ENCODE measurements at places on chromosomes 7 and 10. TPM values are rescaled to one million over a fixed set of nuclear protein-coding genes. Genes with fewer than 3 reads are reported as not detected.

Gene ANKRD30A
- total RNA-seq: not detected

- peak; percentile 75 for DNase-seq
These were observed 106.8 kb downstream of the ANK3 start for GRCh38 chr10:60282771-60283353.

DNA sequence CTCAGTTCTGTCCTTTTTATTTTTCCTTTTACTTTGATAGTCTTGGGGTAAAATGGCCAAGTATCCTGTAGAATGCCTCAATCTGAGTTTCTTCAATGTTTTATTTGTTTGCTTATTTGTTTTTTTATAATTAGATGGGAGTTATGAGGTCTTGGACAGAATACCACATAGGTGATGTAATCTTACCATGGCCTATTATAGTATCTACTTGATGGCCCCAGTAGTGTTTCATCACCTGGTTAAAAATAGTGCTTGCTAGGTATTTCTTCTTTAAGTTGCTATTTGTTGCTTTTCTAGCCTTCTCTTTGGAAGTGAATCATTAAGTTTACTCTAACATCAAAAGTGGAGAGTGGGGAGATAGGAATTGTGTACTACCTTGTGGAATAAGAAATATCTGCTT lies 1020.0 kb upstream of the KCND2 start:
- no peak for DNase-seq

Gene CDNF
- 0.77 TPM for total RNA-seq

DNA sequence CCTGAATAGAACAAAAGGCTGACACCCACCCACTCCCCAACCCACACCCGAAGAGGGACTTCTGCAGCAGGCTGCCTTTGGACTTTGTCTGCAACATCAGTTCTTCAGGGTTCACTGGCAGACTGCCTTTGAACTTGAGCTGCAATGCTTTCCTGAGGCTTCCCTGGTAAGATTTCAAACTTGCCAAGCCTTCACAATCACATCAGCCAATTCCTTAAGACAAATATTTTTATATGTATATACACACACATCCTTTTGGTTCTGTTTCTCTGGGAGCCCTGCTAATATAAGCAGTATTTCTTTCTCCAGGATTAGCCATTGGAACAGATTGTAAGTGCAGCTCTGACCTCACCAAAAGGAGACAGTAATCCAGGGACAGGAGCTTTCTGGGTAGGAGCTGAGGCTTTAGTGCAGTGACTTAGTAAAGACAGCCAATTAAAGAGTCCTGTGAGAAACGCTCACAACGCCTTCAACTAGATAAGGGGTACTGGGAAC lies 55.6 kb upstream of the KMT2E start:
- no peak for DNase-seq

Gene SORBS1
- 0.50 TPM for total RNA-seq

GRCh38 chr7:25431956-25432450 lies 203.7 kb upstream of the NPVF start:
- no peak for DNase-seq

DNA sequence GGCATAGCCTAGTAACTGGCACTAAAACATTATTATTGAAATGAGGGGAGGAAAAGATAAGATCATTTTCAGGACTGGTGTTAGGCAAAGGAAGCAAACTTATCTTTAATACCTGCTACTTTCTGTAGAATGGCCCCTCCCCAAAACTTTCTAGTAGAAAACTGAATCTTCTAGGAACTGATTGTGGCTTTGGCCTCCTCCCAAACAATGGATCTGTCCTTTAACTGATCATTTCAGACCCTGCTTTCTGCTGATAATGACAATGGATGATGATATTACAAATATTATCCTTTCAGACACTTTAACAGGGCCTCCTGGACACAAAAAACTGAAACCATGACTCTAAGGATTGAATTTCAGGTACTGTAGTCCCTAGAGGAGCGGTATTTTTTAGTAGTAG lies 55.1 kb downstream of the EZH2 start:
- DNase-seq: no peak

GRCh38 chr10:89367529-89367928 lies 10.3 kb upstream of the IFIT1B start:
- DNase-seq: no peak

Gene RARRES2
- total RNA-seq: not detected

Gene WEE2
- 0.03 TPM for total RNA-seq

- DNase-seq: no peak
These were observed 9.5 kb downstream of the CPED1 start for GRCh38 chr7:120997882-120998474.

DNA sequence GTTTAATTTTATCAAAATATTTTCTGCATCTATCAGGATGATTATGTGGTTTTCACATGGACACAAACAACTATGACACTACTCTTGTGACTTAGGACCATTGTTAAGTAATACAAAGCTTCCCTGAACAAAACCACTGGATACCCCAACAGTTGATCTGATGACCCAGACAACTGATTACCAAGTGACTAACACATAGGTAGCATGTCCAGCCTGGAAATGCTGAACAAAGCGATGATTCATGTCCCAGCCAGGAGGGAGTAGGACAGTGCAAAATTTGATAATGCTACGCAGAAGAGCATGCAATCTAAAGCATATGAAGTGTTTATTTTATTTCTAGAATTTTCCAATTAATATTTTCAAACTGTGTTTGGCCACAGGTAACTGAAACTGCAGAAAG lies 8.9 kb upstream of the PNLIP start:
- peak; percentile 51 for DNase-seq

GRCh38 chr7:130909161-130909836 lies 175.3 kb upstream of the KLF14 start:
- peak; percentile 64 for DNase-seq

DNA sequence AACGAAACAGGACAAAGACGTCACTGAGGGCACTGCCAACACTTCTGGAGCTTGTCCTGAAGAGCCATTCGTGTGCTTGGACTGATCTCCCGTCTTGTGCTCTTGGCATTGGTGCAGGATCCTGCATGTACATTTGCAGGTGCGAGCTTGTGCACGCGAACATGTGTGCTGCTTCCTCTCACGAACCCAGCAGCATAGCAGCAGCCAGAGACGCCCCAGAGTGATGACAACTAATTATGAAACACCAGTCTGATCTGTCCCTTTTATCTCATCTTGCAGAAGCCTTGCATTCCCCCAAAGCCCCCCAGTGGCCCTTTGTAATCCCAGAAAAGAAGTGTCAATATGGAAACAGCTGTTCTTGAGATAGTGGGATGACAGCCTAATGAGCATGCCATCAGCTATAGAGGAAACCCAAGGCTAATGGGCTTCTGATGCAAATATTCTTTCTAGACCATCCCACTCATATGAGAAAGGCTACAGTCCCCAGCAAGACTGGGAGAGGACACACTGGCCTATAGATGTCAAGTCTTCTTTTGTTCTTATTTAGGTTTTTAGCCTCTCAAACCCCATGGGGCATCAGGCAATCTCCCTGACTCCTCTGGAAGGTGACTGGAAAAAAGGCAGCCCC lies 310.6 kb downstream of the FRMD4A start:
- DNase-seq: no peak

GRCh38 chr7:12719141-12719919 lies 31.9 kb downstream of the ARL4A start:
- peak; percentile 72 for DNase-seq

DNA sequence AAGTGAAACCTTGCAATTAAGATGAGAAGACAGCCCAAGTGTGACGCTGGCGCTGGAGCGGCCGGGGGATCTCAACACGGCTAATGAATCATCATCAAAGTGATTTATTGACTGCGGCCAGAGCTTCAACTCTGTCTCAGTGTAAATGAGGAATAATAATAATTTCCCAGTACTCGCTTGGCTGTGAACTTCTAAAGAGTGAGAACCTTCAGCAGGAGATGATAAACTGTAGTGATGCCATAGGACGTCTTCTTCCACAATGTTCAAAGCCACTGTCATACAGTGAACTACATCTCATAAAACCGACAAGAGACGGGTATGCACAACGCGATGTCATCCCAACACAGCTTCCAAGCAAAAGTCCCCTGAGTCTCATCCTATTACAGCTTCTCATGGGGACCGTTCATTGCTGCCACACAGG lies 123.6 kb upstream of the NOBOX start:
- DNase-seq: no peak

DNA sequence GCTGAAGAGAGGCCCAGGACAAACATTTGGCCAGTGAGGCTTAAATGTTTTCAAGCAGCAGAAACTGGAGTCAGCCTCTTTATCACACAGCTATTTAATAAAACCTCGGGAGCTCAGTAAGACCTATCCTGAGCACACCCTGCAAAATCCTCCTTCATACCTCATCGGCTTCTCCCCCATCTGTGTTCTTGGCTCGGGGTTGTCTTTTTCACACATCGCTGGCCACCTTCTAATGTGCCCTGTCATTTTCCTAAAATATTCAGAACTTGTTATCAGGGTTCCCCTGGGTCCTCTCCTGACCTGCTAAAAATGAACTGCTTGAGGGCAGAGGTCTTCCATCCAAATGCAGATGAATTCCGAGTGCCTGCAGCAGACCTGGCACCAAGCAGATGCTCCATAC lies 310.3 kb upstream of the AKR1E2 start:
- no peak for DNase-seq

Gene PPP1R17
- not detected for total RNA-seq

- DNase-seq: no peak
These were observed 63.1 kb downstream of the CARD11 start for GRCh38 chr7:2980401-2981102.

Gene LRRC18
- 0.70 TPM for total RNA-seq

Gene SEMA3D
- 1.5 TPM for total RNA-seq

GRCh38 chr7:87599336-87599735 lies 1.3 kb downstream of the ABCB1 start:
- DNase-seq: peak; percentile 14

GRCh38 chr10:59536167-59537014 lies 173.3 kb downstream of the SLC16A9 start:
- peak; percentile 75 for DNase-seq

Gene STAG3
- total RNA-seq: 0.23 TPM

- no peak for DNase-seq
These were observed 132.3 kb downstream of the DKK1 start for GRCh38 chr10:52446391-52446790.

- DNase-seq: peak; percentile 99
These were observed 9.2 kb downstream of the ITPRIP start for GRCh38 chr10:104328896-104329710.

Gene FFAR4
- total RNA-seq: not detected

Gene SUN3
- not detected for total RNA-seq

DNA sequence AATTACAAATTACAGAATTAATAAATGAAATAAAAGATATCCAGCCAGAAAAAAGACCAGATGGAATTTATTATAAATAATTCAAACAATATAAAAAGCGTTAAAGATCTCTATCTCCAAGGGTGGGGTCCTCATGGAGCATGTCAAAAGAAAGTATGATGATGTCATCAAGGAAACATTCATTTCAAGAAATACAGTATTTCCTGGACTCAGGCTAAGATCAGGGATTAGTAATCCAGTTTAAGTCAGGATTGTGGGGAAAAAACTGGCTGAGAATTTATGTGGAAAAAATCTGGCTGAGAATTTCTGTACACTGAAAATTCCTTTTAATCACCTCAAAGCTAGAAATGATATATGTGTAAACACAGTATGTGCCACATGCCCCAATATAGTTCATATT lies 1075.3 kb downstream of the XPNPEP1 start:
- peak; percentile 15 for DNase-seq

GRCh38 chr7:46622251-46622650 lies 701.2 kb upstream of the IGFBP3 start:
- DNase-seq: no peak

Gene TPK1
- 9.0 TPM for total RNA-seq

Gene AZGP1
- not detected for total RNA-seq

DNA sequence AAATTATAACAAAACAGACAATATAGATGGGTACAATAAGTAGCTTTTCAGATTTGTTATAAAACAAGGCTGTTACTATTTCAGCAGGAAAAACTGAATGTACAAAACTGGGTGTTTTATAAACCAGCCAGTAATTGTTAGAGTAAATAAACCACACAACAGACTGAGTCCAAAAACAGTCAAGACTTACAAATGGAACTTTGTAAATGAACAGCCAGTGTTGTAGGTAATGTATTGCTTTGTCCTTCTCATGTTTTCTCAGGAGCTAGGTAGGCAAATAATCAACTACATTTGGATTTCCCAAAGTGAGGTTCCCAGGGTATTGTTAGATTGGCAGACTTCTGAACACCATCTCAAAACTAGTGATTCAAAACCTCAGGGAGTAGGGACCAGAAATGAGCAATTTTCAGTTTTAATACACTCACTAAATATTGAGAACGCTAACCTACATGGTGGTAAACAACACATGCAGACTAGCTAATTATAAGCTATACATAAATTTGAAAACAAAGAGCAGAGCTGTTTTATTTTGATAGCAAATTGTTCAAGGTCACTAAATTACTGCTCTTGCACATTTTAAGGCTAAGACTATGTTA lies 36.2 kb downstream of the HERPUD2 start:
- DNase-seq: no peak

Gene CAV2
- 94.8 TPM for total RNA-seq

GRCh38 chr7:147556317-147556716 lies 1034.2 kb upstream of the C7orf33 start:
- DNase-seq: no peak

DNA sequence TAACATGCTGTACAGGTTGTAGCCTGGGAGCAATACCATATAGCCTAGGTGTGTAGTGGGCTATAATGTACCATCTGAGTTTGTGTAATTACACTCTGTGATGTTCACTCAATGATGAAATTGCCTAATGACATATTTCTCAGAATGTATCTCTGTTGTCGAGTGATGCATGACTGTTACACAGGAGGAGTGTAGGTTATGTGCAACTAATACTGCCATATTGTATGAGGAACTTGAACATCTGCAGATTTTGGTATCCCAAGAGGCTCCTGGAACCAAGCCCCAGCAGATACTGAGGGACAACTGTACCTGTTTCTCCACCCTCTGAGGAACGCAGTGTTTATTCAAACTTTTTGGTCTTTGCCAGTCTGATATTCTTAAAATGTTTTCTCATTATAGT lies 38.6 kb downstream of the NACAD start:
- DNase-seq: no peak

- DNase-seq: no peak
These were observed 8.1 kb downstream of the ABHD11 start for GRCh38 chr7:73730485-73730884.

- DNase-seq: no peak
These were observed 461.9 kb downstream of the SORCS3 start for GRCh38 chr10:105102977-105103376.

- peak; percentile 68 for DNase-seq
These were observed 32.7 kb upstream of the TARP start for GRCh38 chr7:38306171-38306570.

DNA sequence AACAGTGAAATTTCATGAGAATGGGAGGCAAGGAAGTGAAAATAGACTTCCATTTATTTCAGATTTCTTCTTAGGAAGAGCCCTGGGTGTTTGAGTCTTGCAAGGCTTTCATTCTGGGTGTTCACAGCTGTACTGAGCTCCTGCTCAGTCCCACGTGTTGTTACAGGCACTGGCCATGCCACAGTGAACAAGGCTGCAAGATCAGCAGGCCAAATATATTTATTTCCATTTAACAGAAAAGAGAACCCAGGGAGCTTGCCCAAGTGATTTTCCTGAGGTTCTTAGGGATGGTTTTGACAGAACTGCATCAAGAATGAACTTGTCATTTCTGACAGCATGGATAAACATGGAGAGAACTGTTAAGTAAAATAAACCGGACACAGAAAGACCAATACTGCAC lies 54.5 kb upstream of the CD36 start:
- no peak for DNase-seq

Gene NUDT5
- 139 TPM for total RNA-seq
